ACHN (cell line): ENCODE measurements at places on chromosomes 5 and 9.

DNA sequence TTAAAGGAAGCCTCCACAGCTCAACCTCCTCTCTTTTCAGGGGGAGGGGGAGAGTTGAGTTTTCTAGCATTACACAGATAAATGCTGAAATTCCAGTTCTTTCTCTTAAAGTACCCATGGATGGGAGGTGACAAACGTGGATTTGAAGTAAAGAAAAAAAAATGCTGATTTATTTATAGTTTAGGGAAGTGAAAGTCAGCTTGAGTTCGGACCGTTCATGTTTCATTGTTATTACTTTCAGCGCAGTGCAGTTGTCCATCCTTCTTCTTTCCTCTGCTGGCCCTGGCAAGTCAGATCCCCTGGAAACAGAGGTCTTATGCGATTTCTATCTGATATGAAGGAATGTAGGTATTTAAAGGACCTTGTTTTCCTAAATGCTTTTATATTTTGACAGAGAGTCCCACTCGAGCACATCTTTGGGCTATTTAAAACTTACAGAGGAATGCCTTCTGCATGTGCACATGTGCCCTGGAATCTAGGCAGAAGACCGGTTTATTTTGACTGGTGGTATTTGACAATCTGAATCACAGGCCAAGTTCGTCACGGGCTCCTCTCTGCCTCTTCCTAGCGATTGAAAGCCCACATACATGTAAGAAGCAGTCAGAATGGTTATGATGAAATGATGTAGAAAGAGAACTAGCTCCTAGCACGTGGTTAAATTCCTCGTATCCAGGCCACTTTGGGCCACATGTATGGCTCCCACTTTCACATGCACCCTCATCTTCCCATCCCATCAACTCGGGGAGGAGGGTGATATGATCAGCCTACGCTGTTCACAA is 385.2 kb upstream of the KLF4 start:
- DNase-seq = no peak

DNA sequence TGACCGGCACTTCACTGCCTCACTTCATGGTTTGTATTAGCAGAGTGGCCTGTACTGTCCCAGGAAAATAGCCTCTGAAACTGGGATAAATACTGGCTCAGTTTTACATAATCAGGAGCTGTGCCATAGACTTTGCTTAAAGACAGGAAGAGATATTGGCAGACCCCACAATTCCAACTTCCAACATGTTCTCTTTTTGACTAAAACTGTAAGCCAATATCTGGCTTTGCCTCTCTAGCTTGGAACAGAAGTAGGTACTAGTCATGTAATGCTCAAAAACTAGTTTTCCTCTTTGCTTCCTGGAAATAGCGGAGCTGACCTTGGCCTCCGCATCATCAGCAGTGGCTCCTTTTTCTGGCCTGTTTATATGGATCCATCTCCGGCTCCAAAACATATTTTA is 276.9 kb downstream of the CDH9 start:
- no peak for DNase-seq

GRCh38 chr5:174327317-174327864 is 281.9 kb downstream of the NSG2 start:
- DNase-seq = peak; percentile 68

DNA sequence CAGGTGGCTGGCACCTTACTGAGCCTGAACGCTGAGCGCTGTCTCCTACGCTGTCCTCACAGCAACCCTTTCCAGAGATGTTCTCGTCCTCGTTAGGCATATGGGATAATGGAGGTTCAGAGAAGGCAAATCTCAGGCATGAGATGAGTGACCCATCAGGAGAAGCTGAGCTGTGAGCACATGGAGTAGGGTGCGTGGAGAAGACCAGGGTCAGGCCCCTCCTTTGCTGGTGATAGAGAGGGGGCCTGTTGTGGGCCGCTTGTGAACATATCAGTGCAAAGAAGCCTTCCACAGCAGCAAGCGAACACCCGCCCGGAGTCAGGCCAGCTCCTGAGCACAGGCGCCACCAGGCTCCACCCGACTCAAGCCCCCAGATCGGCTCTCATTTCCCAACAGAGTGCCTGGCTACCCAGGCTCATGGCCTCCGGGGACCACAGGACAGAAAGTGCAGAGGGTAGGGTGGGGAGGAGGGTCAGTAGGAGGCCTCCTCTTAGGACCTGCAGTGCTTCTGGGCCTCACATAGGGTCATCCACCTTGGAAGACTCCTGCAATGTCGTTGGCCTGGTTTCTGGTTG is 15.0 kb upstream of the TIFAB start:
- DNase-seq = no peak

DNA sequence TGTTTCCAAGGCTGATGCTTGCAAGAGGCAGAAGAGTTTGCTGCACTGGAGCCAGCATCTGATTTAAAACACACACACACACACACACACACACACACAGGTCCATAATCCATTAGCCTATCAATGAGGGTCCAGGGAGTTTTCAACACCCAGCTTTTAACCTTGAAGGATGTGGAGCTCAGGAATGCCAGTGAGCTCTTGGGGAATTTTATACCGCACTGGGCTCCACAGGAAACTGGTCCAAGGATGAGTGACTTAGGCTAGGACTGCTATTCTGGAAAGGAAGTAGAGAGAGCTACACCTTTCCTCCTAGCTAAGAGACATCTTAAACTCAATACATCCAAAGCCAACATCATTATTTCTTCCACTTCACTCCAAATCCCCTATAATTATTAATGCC is 942 bp upstream of the NRG2 start:
- DNase-seq = peak; percentile 8
